Right ventricle myocardium superior (tissue), 1 donor: ENCODE measurements at places on chromosomes 2 and 18.

- DNase-seq, result no peak
Measured at GRCh38 chr2:166293984-166294383, 81.8 kb downstream of the SCN9A start.

- no peak for DNase-seq
Measured at GRCh38 chr2:52698408-52698807, 1069.2 kb upstream of the CHAC2 start.

DNA sequence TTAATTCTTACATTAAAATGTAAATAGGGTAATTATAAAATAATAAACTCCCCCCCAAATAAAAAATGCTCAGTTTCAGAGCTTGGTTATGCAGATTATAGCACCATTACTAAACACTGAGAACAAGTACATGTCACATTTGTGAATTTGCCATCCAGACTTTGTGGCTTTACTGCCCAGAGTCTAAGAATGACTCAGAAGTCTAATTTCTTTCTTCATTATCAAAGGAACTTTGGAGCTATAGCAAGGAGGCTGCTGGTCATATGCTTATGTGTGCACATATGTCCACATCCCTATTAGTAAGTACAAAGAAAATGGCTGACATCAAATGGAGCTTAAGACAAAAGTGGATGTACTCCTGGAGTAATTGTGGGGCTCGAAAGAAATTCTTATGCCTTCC, 248.5 kb upstream of the SESTD1 start:
- no peak for DNase-seq

- no peak for DNase-seq
Measured at GRCh38 chr2:160482673-160483072, 10.9 kb downstream of the RBMS1 start.

DNA sequence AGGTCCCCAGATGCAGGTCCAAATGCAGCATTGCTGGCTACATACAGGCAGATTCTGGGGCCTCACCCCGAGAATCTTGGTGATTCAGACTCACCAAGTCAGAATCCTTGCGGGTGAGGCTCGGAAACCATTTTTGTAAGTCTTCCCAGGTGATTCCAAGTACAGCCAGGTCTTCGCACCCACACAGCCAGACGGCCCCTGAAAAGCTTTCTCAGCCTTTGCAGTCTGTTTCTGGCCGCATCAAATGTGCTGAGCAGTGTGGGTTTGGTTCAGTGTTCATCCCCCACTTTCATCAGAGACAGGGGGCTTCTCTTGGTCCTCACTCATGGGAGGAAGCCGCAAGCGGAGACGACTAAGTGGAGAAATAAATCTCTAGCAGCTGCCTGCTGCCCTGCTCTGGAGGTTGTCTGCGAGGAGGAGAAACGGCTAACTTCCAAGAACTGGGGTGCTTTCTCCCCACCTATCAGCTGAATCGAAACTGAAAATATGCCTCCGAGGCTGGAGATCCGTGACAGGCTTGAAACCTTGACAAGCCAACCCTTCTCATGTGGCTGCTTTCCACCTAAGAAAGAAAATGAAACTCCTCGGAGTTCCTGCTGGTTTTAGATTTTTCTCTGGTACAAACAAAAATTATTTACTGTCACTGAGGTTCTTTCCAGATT, 8.9 kb upstream of the TMEM185B start:
- DNase-seq, result no peak

DNA sequence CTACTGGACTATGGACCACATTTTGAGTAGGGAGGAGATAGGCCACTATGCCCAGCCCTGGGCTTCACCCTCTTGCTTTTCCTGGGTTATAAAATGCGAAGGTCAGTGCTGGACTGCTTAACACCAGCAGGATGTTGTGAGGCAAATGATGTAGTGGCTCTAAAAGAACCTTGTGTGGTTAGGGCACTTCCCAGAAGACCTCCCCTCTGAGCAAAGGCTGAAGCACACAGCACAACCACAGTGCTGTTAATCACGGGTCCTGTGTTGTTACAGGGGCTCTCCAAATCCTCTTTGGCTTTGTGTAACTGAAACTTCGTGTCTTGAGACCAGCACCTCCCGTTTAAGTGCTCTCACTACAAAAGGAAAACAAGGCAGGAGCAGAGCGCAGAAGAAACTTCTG, 166.9 kb downstream of the KLHL29 start:
- DNase-seq, result no peak

DNA sequence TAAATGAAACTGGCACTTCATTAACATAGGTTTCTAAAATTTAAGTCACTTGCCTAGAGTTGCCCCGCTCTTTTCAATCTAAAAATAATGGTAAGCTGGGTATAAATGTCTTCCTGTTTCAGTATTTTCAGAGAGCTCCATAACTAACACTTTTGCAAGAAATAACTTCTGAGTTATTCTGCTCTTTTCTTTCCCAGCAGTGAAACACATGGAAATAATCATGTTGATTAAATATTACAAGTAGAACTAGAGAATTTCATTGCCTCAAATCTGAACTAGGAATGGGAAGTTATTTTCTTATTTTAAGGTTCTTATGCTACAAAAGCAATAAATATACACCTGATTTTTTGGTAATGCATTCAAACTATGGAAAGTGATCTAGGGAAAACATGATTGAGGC, 257.4 kb downstream of the IKZF2 start:
- no peak for DNase-seq

DNA sequence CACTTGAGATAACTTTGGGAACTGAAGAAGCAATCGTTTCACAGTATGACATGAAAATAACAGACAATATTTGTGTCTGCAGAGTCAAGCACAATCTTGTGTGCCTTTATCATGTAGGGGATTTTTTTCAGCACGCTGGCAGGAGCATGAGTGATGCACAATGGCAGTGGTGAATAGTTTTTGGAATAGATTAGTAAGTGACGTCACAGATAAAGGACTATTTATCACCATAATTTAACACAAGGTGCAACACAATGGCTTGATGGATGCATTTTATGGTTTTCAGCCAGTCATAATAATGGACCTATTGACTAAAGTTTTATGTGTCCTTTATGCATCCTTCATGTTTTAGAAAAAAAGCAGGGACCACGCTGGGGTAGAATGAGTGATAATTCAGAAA, 559.8 kb upstream of the FANCL start:
- no peak for DNase-seq

GRCh38 chr2:181656450-181657291, at the start of gene CERKL:
TSS of gene CERKL (minus strand) at chr2:181657105. CDS start at chr2:181657006, 99 bp downstream.
- peak; percentile 57 for DNase-seq
